ENCODE measurements at places on chromosomes 2 and 18.

DNA sequence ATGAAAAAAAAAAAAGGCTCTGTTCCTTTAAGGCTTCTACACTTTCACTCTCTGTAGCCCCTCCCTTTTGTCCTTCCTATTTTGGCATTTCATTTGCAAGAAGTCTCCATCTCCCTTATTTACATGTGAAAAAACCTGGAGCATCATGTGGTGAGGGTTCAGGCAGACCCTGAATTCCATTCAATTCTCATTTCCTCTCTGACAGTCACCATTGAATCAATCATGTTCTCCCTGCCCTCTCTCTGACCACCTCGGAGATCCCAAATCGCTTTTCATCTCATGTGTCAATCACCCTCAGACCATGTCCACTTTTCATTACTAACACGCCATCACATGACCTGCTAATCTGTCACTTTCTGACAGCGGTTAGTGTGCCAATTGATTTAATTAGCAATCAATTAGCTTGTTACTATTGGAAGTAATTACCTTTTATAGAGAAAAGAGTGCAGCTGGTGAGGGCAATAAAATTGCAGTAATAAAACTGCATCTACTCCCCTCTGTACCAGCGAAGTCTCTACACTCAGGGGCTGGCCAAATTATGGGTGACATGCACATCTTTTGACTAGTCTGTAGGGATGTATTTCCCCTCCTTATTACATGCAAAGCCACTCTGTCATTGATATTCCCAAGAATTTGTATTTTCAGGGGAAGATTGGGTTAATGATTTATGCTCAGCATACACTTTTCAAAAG lies 317.4 kb downstream of the EN1 start:
- no peak for DNase-seq

DNA sequence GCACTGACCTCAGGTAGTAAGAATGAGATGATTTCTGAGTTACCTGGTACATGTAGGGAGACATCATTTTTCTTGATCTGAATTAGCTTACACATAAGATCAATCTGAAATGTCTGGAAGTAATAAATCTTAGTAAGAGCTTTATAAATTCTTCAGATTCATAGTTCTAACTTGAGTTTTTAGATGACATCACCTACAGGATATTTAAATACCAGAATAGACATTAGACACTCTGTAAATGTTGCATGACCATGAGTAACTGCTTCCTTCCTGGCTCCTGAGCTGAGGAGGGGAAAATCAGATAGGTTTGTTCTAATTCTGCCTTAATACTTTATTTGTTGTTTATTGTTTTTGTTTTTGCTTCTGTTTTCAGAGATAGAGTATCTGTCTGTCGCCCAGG lies 181.8 kb downstream of the PHLPP1 start:
- no peak for DNase-seq

GRCh38 chr2:30252723-30253701 lies 21.7 kb downstream of the LBH start:
- DNase-seq, result peak; percentile 60

DNA sequence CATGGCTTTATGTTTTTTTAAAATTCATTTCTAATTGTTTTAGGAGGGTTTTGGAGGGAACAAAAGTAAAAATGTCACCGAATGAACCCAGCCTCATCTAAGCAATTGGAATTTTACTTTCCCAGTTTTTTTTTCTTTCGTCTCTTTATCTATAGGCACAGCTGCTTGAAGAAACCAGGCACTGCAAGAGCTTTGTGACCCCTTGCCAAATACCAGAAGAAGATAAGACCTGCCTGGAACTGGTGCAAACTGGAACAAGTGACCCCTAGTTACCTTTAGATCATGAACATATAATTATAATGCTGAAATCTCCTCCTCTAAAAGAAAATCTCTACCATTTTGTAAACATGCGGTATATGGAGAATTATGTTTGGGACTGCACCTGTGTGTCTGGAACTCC lies 100.9 kb downstream of the TSN start:
- no peak for DNase-seq
